ENCODE measurements at places on chromosomes 1 and 21.

DNA sequence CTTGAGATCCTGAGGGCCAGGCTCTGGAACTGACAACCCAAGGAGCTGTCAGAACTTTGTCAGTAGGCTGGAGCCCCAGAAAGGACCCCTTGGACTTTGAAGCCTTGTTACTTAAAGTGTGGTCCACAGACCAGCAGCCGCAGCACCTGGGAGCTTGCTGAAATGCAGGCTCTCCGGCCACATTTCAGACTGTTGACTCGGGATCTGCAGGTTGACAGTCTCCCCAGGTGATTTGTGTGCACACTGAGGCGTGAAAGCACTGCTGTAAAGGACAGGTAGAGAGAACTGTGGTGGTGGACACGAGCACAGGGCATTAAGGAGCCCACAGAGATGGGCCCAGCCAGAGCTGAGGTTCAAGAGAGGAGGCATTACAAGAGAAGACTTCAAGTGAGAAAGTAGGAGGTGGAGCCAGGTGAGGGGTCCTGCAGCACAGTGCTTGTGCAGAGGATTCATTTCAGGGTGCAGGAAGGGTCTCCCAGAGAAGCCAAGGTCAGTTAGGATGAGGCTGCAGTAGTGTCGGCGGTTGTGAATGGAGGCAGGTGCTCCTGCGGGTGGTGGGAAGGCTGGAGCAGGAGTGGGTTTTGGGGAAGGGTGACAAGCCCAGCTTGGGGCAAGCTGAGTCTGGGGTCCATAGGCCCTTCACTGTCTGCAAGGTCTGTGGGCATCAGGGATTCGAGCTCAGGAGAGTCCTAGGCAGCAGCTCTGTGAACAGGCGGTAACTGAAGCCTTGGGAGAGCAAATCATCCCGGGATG, 4.6 kb downstream of the HYI start:
- no peak for DNase-seq

DNA sequence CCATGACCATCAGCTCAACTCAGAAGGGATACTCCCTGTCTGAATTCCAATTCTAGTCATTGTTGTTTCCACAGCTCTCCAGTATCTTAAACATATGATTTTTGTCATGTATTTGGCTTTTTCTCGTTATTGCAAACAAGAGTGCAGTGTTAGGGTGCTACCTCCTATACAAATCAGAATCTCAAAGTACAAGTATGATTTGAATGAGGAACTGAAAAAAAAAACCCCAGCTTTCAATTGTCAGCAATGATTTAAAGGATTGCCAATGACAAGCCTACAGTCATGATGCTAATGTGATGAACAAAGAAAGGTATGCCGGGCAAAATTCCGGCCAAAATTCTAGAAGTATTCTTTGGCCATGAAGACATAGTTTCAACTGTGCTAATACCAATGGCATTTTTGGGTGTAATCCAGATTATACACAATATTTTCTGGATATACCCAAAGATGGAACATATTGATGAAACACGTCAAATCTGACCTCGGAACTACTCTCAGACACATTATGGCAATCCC, 14.9 kb downstream of the TMEM35B start:
- DNase-seq, result no peak

DNA sequence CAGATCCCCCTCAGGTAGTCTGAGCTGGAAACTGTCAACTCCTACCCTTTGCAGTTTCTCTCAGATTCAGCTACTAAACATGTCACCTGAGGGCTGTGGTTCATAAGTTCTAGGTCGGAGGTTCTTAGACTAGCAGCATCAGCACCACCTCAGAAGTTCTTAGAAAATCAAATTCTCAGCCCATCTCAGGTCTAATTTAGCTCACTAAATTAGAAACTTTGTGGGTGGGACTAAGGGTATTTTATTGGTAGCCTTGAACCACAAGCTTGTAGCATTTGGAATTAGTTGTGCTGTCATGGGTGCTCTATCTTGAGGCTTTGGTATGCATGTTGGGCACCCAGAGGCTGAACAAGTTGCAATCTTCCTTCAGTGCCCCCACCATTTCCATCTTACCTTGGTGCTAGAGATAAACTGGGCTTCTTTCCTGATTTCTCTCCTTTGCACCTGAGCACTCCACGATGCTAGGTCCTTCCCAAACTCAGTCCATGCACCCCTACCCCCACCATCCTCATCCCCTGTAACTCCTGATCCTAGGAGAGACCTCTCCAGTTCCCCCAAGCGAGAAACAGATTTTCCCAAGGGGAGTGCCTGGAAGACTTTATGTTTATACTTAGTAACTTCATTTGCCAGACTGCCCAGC, 54.2 kb downstream of the S1PR1 start:
- DNase-seq, result no peak

DNA sequence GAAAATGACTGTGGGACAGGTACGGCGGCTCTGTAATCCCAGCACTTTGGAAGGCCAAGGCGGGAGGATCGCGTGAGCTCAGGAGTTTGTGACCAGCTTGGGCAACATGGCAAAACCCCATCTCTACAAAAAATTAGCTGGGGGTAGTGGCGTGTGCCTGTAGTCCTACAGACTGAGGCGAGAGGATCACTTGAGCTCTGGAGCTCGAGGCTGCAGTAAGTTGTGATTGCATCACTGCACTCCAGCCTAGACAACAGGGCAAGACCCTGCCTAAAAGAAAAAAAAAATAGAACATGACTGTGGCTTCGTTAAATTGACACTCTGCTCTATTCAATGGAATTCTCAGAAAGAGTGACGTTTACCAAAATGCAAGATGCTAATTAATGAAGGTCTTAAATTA, 3.9 kb upstream of the DBT start:
- DNase-seq, result no peak

- DNase-seq, result no peak
Observed at GRCh38 chr1:109341944-109342930, 35.4 kb upstream of the MYBPHL start.

DNA sequence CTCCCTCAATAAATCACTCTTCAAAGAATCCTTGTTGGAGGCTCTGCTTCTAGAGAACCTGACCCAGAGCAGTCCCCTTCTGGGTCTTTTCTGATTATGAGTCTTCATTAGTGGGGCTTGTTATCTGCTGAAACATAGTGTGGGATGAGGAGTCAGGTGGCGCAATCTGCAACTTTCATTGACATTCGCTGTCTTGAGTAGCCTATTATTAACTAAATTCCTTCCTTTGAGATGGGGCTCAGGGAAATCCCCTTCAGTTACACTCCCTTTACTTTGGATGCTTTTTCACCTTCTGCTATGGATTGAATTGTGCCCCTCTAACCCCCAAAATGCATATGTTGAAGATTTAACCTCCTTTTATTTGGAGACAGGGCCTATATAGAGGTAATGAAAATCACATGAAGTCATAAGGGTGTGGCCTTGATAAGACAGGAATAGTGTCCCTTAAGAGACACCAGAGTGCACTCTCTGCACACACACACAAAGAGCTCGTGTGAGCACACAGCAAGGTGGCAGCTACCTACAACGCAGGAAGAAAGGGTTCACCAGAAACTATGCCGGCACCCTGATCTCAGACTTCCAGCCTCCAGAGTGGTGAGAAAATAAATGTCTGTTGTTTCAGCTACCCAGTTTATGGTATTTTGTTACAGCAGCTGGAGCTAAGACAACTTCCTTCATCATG, 19.5 kb downstream of the DIO1 start:
- no peak for DNase-seq

- no peak for DNase-seq
Observed at GRCh38 chr1:48955774-48956173, 179.1 kb upstream of the BEND5 start.

- DNase-seq, result no peak
Observed at GRCh38 chr1:158962983-158963382, 31.6 kb downstream of the PYHIN1 start.

- DNase-seq, result no peak
Observed at GRCh38 chr21:19529031-19529430, 1125.4 kb upstream of the TMPRSS15 start.

DNA sequence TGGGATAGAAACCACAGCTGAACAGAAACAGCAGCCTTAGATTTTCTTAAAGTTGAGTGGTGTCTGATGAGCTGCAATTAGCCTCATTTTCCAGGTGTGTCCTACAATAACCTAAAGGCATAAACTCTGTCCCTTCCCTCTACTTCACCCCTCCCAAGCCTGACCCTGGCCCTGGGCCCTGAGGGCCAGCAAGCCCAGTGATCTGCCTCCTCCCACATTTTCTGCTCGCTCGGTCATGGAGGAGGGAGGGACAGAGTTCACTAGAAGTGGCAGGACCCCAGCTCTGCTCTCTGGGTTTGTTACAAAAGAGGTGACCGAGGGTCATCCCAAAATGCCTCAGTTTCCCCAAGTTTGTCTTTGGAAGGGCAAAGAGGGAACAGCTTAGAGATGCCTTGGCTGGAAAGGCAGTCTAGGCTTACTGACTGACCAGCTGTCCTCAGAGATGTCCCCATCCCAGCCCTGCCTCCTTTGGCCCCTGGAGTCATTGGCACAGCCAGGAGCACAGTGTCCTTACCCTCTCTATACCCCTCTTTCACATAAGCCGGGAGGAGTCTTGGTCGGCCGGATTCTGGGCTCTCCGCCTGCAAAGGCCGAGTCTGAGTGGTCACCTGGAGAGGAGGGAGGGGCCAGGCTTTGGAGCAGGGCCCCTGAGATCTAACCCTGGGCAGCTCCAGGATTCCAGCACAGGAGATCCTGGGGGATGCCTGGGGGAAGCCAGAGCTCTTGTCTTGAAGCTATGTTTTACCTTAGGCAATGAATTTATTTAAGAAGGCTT, 172.7 kb downstream of the PTPRU start:
- no peak for DNase-seq

- no peak for DNase-seq
Observed at GRCh38 chr1:76293831-76294230, 219.3 kb downstream of the ST6GALNAC3 start.

DNA sequence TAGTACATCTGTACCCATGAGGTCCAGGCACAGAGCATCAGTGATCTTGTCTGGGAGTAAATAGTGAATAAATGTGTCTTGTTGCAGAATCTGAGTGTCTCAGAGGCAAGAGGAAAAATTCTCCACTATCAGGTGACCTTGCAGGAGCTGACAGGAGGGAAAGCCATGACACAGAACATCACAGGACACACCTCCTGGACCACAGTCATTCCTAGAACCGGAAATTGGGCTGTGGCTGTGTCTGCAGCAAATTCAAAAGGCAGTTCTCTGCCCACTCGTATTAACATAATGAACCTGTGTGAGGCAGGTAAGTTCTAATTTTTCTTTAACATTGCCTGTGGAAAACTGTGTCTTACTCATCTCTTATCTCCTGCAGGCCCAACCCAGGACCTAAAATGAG, 43.1 kb downstream of the IL12RB2 start:
- DNase-seq, result no peak

DNA sequence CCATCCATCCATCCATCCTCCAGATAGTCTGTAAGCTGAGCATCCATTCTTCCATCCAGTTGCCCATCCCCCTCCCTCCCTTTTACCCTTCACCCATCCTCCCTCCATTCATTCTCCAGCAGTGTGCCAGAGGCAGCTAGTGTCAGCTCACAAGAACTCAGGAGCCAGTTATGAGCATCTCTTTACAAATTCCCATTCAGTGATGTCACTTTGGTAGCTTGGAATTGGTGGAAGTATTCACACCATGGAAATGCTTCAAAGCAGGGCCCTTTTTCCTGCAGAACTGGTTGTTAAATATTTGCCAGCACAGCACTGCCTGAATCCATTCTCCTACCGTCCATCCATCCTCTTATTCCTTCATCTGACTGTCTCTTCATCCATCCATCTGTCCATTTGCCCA, 72.5 kb downstream of the ARHGEF10L start:
- DNase-seq, result no peak

- DNase-seq, result no peak
Observed at GRCh38 chr21:42983103-42983502, 8.7 kb downstream of the PKNOX1 start.

- DNase-seq, result no peak
Observed at GRCh38 chr21:24976238-24976637, 631.0 kb downstream of the MRPL39 start.

DNA sequence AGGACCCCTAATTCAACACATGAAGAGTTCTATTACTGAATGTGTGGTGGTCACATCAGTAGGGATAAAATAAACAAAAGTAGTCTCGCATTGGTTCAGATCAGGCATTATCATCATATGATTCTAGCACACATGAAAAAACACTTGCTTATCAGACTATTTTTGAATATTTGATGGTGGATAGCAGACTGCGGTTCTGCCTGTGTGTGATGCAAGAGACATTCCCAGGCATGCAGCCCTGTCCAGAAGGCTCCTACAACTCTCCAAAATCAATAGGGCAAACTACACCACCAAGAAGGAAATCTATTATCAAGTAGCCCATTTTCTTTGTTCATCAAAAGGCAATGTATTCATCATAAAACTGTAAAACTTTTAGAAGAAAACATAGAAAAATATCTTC, 304.7 kb downstream of the DUSP10 start:
- DNase-seq, result no peak

DNA sequence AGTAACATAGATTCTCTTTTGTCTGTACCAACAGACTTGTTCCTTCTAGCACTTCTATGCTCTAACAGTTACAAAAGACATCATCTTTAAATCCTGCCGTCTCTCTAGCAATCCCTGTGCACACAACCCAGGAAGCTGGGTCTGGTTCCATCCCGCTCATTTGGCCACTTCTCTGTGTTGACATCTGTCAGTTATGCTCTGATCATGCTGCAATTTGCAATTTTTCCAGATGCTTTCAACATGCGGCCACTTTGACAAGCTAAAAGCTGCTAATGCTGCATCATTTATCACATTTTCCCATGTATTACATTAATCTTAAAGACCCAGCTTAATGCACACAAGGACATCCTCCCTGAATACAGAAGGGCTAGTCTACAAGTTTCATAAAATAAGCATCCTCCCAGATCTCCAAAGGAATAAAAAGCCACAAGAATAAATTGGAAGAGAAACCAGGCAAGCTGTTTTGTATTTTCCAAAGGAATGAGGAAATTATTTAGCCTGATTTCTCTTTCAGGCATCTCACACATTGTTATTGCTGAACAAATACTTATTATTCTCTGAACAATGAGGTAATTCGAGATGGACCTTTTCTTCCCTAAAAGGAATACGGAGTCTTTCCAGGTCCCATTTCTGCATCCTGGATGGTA, 19.0 kb upstream of the LRRC52 start:
- no peak for DNase-seq

- no peak for DNase-seq
Observed at GRCh38 chr1:60170709-60171108, 97.1 kb upstream of the C1orf87 start.

DNA sequence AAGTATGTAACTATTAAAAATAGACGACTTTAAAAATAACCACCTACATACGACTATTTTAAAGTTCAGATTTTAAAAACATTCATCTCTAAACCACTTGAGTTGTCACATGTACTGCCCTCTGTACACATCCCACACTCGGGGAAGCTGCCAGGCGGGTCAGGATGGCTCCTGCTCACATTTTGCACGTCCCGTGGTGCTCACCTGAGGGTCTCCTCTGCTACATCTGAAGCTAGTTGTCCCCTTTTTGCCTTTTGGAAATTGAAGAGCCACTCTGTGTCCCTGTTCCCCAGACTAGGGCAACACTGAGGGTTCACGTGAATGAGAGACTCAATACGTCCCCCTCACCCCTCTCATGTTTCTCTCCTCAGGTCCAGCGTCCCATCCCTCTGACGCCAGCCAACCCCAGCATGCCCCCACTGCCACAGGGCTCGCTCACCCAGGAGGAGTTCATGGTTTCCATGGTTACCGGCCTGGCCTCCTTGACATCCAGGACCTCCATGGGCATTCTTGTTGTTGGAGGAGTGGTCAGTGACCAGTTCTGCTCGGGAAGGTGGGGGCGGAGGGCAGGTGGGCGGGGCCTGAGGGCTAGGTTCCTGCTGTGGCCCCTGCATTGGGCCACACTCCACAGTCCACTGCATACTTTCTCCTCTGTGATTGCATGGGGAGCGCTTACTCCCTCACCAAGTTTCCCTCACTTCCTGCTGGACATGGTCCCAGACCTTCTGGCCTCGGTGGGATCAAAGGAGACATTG, 13.0 kb upstream of the MIIP start:
- DNase-seq, result no peak
